ENCODE measurements at places on chromosomes 4 and X. TPM values are rescaled to one million over a fixed set of nuclear protein-coding genes. Genes with fewer than 3 reads are reported as not detected.
A peak's percentile ranks its signal among the peaks of the same experiment; 100 is the strongest.

- no peak for DNase-seq
Observed at GRCh38 chr4:125719987-125720386, 405.2 kb downstream of the FAT4 start.

GRCh38 chrX:10121787-10122186, 35.0 kb upstream of the CLCN4 start:
- DNase-seq, result no peak

DNA sequence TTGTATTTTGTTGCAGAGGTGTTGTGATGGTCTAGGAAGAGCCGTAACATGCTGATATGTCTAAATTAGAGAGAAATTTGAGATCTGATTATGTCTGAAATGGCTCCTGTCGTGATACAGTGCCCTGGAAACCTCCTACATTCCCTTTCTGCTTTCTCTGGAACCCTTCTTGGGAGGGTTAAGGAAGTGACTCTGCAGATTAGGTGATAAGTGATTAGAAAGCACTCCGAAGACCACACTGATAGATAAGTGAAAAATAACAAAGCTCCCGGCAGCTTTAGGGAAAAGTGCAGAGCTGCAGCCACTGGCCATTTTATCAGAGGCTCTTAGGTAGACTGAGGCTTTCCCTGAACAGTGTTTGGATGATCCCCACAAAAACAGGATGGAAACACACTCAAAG, 110.6 kb downstream of the MGST2 start:
- no peak for DNase-seq

DNA sequence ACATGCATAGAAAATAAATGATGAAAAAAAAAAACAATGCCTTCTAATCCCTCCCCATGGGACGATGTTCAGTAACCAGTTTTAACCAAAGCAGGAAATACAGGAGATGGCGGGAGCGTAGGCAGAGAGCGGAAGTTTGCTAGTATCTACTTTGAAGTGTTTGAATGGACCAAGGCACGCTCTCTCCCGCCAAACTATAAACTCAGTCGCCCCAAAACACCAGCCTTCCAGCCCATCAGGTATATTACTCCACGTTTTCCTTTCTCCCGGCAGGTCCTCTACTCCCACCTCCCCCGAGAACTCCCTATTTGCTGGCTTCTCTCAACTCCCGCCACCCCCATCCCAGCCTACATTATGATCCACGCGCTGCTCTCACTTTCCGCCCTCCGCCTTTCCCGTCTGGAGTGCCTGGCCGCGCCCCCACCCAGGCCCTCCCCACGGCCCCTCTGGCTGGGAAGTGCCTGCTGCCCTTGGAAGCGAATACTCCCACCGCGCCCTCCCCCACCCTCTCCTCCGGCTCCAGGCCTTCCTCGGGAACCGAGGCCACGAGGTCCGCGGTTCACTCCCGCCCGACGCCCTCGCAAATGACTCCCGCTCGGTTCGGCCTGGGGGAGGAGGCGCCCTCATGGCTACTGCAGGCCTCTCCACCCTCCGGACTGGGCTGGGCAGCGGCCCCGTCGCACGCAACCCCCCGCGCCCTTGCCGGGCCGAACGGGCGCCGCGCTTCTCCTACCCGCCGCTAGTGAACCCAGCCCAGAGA, 723 bp downstream of the DHX15 start:
- DNase-seq, result no peak

GRCh38 chr4:52051213-52051614, at the start of gene SPATA18:
Gene SPATA18 (plus strand): TSS chr4:52051304. CDS start chr4:52051705, 401 bp downstream.
- no peak for DNase-seq

GRCh38 chr4:154049457-154050181, 260.7 kb upstream of the SFRP2 start:
- DNase-seq, result no peak

DNA sequence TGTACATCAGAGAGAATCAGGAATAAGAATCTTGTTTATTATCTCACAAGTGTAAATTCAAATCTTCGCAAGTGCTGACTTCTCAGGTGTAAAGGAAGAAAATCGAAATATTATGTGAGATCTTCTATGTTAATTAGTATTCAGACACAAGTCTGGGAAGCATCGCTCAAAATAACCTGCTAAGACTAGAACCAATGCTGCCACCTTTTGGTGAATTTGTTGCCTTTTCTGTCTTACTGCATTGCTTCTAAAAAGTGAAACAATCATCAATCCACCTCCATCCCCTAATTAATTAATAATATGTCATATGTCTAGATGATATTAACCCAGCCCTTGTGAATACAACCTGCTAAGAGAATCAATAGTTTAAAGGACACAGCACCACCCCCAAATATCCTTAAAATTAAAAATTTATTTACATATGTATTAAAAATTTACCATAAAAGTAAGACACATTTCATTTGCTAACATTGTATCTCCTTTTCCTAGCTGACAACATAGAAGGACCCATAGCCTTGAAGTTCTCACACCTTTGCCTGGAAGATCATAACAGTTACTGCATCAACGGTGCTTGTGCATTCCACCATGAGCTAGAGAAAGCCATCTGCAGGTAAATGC, 3.5 kb downstream of the EPGN start:
- no peak for DNase-seq

GRCh38 chrX:78237127-78237526, 90.3 kb downstream of the CYSLTR1 start:
- DNase-seq, result no peak

DNA sequence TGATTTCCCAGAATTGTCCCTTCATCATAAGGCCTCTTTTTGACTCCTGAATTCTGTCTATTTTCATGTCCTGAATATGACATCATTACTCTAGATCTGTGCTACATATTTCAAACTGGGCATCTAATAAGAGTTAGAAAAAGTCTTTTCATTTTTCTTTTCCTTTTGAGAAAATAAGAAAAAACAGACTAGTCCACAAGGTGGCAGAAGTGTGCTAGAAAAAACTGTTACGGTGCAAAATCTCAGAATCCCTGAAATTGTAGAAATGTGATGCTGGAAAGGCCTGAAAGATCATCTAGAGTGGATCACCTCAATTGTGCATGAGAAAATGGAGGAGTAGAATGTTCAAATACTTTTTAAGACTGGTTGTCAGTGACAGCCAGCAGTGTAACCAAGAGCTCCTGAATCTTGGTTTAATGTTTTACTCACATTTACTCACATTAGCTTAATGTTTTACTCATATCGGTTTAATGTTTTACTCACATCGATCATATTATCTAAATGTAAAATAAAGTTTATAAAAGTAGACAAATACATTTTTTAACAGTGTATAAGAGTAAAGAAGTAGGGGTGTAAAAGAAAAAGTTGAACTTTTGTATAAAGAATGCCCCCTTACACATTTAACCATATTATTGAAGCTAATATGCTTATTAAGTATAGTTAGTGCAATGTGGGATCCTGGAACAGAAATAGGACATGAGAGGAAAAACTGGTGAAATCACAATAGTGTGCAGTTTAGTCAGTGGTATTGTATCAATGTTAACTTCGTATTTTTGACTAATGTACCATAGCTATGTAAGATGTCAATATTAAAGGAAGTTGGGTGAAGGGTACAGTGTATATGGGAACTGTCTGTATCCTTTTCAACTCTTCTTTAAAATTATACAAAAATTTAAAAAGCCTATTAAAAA, 15.2 kb downstream of the ASB11 start:
- no peak for DNase-seq

DNA sequence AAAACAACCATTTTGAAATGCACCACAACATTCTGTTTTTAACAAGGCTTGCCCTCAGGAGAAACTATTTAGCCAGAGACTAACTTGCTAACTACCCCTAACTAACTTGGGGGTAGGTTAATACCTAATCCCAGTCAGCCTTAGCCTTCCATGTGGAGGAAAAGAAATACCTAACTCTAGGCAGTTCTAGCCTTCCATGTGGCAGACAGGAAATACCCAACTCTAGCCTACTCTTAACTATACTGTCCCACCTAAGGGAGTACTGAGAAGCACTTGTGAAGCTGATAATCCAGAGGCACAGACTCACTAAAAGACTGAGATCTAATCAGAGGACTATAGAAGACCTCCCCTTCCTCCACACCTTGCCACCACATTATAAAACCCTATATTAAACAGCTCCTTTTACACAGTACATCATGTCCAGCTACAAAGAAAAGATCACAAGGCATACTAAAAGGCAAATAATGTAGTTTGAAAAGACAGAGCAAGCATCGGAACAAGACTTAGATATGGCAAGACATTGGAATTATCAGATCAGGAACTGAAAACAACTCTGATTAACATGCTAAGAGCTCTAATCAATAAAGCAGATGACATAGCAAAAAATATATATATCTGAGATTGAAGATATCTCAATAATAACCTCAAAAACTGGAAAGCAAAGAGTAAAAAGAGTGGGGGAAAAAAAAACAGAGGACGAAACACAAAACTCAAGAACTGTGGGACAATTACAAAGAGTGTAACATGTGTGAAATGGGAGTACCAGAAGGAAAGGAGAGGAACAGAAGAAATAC, 52.2 kb downstream of the FRYL start:
- DNase-seq, result no peak

- DNase-seq, result peak; percentile 78
Observed at GRCh38 chr4:6516281-6516680, 43.9 kb upstream of the PPP2R2C start.

DNA sequence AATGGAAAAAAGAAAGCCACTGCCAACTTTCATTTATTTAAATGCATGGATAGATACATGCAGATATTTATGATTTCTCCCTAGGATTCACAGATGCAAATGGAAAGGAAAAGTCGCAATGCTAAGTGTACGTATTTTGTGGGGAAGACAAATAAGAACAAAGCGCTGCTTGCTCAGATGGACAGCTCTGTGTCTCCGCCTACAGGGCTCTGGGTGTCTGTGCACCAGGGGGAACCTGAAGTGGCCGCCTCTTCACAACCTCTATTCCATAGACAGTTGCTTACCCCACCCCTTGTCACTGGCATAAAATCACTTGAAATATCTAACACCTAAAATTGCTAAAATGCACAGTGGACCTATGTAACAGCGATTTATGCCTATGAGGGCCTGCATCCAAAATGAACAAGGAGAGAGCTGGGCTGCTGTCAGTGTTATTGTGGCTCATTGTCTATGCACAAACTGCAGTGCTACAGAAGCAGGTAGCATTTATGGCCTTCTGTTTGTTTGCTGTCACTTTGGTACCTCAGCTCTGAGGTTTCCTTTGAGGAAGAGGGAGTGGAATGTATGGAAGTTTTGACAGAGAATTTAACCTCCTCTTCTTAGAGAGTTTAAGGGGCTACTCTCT, 58.6 kb upstream of the PAGE1 start:
- no peak for DNase-seq

GRCh38 chr4:144463896-144464295, 182.1 kb upstream of the HHIP start:
- DNase-seq, result no peak

DNA sequence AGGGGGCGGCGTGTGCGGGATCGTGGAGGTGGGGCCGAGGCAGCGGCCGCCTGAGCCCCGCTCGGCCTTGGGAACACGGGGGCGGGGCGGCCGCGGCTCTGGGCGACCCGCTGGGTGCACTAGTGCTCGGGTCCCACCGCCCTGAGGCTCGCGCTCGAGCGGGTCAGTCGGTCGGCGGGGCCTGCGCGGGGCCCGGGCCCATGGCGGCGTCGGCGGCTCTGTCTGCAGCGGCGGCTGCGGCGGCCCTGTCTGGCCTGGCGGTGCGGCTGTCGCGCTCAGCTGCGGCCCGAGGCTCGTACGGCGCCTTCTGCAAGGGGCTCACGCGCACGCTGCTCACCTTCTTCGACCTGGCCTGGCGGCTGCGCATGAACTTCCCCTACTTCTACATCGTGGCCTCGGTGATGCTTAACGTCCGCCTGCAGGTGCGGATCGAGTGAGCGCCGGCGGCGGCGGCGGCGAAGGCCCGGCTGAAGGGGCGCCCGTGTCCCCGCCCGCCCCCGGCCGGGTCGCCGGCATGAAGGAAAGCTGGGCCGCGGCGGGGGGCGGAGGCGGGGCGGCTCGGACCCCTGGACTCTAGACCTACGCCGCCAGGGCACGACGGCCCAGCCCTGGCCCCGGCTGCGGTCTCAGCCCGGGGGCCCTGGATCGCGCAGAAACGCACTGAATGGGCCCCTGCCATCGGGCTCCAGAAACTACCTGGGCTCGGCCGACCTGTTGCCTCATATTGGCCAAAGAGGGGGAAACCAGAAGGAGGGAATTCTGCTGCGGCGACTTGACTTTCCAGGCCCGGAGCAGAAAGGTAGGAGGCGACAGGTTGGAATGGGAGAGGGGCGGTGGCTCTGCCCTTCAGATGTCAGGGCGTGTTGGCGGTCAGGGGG, at the start of gene SMIM10L2A:
SMIM10L2A (plus strand) TSS at position 13 of the 878 bp plus-strand sequence; CDS start at position 201, 188 bp downstream.
- DNase-seq, result no peak

DNA sequence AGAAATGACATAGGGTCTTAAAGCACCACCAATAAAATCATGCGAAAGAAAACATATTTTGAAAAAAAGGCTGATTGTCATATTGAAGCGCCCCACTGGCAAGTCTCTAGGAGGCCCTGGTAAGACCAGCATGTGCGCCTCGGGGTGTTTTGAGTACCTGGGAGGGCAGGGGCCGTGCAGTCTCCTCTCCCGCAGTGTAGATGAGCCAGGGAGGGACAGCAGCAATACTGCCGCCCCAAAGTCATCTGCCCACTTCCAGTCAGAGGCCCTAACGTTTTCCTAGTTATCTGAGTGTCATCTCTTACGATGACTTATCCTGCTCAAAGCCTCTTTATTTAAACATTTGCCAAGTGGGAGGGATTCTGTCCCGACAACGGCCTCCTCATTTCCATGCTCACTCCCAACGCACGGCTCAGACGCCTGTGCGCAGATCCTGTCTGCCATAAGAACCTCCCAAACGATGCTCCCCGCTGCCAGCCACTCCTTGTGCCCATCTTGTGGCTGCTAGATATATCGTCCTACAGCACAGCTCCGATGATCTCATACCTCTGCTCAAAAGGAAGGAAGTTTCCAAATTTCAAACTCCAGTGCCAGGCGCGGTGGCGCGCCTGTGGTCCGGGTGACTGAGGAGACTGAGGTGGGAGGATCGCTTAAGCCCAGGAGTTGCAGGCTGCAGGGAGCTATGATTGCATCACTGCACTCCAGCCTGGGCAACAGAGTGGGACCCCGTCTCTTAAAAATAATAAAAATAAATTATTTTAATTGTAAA, 17.2 kb upstream of the SCRG1 start:
- DNase-seq, result no peak

GRCh38 chrX:96480081-96480480, 204.6 kb upstream of the DIAPH2 start:
- no peak for DNase-seq

DNA sequence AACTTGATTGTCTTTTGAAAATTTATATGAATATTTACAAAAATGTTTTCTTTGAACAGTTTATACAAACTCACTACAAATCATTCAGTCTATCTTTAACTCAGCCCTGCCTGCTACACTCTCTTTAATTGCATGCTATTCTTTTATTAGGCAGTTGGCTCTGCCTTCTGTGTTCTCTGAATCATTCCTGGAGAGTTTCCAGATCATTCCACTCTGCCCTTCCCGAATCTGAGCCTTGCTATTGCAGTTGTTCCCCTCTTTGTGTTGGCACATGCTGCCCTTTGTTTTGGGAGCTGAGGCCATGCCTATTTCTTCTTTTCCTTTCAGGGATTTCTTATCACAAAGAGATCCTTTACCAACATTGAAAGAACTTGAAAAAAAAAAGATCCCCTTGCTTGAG, 8.7 kb upstream of the TECRL start:
- no peak for DNase-seq

DMP1 gene
- not detected for total RNA-seq

PRR32 gene
- not detected for total RNA-seq

PCDH18 gene
- total RNA-seq, result 23.3 TPM

TRIM75 gene
- total RNA-seq, result not detected

EVC gene
- total RNA-seq, result 16.6 TPM

PLK4 gene
- 0.61 TPM for total RNA-seq

NKX3-2 gene
- total RNA-seq, result 1.3 TPM

DCAF4L1 gene
- total RNA-seq, result 0.35 TPM

Measured in mesenteric fat pad (tissue), 1 donor.